C1 segment of cervical spinal cord (tissue), 14 donors: ENCODE measurements at places on chromosomes 4 and X.

DNA sequence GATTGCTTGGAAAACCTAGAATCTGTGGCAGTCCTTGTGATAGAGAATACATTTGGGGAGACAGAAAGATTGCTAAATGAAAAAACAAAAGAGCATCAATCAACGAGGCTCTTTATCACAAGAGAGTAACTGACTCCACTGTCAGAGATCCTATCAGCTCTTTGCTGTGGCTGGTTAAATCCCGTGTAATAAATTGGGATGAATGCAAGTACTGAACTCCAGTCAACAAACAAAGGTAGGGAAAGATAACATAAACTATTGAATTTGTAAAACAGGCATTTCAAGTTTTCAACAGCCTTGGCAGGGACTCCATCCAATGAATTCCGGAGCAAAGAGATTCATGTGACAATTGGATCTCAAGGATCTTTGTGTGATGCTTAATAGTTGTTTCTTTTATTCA lies 21.3 kb downstream of the MMRN1 start:
- no peak for DNase-seq

- DNase-seq, result no peak
Measured at GRCh38 chr4:18980516-18981233, 959.1 kb upstream of the LCORL start.

DNA sequence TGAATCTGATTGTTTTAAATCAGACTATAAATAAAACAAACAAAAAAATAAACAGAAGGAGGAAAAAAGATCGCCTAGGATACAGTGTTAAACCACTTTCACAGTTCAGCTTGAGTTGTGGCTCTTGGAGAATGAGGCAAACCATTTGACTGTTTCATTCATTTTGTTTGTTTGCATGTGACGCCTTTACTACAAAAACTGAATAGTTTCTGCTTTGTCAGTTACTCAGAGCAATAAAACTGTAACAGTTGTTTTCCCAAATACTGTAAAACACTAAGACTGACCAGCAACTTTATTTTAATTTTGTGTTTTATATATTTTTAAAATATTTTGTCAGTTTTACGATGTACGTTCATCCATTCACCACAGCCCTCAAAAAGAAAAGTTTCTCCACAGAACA lies 214.5 kb downstream of the FBXW7 start:
- DNase-seq, result no peak

- DNase-seq, result no peak
Measured at GRCh38 chr4:106766519-106766918, 269.6 kb downstream of the DKK2 start.

DNA sequence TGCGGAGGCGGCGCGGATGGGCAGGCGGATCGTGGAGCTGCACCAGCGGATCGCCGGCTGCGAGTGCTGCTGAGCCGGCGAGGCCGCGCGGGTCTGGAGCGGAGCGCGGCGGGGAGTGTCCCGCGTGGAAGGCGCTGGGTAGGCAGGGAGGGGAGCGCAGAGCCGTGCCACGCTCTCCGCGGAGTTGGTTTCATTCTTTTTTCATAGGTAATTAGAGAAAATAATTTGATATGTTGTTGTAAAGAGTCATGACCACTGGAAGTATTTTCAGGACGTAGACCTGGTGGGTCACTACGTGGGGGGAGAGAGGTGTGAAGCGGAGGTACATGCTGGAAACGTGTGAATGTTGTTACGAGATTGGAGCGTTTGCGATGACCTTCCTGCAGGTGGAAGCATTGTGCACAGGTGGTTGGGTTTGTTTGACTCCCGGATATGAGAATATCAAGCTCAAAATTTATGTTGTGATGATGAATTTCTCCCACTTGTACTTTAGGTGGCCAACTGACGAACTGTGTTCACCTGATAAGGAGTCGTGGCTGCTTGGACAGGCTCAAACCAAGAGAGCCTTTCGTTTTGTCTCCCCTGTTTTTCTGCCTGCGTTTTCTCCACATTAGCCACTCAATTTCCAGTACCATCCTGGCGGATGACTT lies 19.1 kb upstream of the S100P start:
- DNase-seq, result no peak

DNA sequence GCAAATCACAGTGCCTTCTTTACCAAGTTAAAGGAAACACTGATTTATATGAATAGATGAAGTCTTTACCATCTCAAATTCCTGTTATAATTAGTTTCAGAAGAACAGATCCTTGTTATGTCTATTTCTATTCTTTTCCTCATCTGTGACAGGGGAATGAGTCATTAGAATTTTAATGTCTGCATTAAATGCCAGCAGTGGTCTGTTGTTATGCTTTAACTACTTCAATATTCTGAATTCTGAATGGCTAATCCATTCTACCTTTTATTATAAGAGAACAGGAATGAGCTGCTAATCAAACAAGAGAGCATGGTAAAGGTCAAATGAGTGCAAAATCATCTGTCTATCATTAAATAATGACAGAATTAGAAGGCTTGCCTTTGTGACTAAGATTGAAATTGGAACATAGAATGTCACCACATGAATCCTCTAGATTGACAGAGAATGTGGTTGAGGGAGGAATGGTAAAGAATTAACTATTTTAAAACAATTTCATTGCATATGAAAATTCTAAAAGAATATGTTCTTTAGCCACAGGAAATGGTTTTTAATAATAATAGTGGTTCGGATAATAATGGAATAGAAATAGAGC lies 935.5 kb downstream of the ADGRL3 start:
- no peak for DNase-seq

DNA sequence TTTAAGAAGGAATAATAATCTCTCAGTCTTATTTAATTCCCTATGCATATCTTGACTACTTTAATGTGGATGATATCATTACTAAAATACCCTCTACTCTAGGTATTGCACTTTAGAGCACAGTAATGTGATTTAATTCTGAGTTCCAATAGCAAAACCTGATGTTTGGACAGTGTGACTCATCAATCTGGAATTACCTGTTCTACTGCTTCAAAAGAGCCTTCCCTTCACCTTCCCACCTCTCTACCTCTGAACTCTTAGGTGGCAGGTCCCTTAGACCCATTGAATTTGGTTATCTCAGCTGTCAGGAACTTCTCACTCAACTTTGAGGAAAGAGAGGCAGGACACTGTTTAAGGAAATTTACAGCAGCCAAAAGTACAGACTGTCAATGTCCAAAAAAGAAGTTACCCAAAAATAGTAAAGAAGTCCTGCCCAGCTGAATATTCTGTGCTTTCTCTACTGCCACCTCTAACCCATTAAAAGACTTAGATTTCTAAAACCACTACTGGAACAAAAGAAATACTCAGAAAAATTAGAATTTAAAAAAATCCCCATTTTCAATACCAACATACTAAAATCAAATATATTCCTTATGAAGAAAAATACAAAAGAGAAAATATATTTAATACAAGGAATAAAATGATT lies 123.1 kb upstream of the GPM6A start:
- no peak for DNase-seq

DNA sequence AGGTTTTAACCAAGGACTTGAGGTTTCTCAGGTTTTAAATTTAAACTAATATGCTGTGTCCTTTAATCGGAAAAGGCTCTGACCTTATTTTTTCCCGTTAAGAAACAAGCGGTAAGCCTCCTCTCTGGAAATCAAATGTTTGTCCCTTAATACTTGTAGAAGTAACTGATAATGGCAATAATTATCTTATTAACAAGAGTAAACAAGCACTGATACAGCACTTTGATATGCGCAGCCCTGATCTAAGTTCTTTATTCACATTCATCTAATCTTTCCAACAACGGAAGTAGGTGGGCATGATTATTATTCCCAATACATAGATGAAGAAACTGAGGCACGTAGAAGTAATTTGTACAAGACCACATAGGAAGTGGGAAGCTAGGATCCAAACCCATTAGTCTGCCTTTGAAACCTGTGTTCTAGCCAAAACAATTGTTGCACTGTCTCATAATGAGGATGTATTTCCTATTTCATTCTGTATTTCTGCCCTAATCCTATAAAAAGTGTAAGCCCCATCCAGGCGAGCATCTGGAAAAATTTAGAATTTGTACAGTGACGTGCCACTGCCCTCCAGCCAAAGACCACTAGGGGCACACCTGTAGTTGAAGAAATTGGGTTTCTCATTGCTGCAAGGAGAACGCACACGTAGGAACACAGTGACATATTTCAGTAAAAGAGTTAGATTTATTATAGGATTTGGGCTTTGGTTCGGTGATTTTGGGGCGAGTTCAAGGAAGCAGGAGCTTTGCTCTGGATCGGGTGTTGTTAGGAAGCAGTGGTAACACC lies 606 bp downstream of the CXorf58 start:
- no peak for DNase-seq

DNA sequence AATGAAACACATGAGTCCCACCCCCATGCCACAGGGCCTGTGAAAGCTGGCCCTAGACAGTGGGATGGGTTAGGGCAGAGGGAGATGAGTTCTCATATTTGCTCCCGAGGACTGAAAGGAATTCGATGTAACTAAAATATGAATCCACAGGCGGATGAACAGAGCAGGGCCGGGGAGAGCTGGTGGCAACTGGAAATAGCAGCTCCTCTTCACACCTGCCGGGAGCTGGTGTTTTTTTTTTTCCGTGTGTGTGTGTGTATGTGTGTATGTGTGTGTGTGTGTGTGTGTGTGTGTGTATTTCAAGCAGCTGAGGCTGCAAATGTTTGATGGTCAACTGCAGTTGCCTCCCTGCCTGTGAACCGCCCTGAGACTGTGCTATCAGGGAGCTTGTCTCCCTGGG lies 115.1 kb upstream of the PSAPL1 start:
- no peak for DNase-seq

GRCh38 chrX:69844636-69845035 lies 205.1 kb downstream of the AWAT2 start:
- no peak for DNase-seq

DNA sequence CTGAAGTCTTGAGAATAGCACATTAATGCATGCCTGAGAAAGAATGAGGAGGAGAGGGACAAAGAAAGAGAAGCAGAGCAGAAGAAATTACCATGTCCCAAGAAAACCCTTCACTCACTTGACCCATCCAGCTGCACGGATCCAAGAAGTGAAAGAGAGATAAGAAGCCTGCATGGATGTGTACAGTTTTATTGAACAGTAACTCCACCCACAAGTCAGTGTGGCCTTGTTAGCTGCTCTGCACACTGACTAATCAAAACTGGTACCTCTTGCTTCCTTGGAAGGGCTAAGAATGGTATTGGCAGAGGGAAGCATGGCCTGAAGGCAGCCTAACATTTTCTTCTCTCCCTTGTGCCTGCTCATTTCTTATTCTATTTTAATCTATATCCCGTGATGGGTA lies 163.9 kb downstream of the SLC7A11 start:
- no peak for DNase-seq

DNA sequence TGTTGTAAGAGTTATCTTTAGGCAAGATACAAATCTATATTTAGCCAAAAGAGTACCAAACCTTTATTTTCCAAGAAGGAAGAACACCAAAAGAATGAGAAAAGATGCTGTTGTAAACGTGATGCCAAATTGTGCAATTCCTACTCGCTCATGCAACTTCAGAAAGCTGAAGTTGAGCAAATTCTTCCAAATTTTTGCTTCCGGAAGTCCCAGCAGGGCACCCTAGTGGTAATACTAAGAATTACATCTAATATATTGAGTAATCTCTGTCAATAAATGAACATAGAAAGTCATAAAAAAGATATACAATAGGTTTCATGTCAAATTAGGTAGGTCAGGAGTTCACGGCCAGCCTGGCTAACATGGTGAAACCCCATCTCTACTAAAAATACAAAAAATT lies 36.0 kb upstream of the SMARCAD1 start:
- DNase-seq, result no peak

DNA sequence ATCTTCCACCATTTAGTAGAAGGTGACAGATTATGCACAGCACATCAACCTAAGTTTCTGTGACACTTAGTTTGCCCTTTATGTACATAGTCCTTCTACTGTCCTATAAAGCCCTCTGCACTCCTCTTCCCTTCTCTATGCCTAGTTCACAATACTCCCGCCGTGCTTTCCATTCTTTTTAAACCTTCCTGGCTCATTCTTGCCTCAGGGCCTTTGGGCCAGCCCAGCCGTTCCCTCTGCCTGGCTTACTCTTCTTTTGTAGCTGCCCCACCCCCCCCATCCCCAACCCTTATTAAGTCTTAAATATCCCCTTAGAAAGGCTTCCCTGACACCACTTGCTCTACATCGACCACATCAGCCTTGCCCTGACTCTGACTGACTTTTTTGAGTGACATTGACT lies 33.0 kb downstream of the SGMS2 start:
- no peak for DNase-seq

GRCh38 chr4:820230-821172 lies 5.4 kb downstream of the CPLX1 start:
- DNase-seq, result no peak

DNA sequence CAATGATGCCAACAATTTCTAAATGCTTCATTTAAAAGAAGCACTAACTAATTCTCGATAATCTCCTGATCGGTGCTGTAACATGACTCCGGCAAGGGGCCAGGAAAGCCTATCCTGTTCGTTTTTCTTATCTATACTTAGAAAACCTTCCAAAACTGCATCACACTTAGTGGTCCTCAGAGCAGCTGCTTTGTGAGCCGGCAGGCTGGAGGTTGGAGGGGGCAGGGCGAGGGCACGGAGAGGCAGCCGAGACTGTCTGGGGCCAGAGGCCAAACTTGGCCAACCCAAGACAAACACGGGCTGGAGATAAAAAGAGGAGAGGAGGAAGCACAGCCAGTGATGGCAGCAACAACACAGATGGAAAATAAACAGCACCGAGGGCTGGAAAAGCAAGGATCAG lies 455.7 kb downstream of the BCOR start:
- no peak for DNase-seq

GRCh38 chr4:162684371-162684700 lies 482.4 kb downstream of the NAF1 start:
- no peak for DNase-seq

DNA sequence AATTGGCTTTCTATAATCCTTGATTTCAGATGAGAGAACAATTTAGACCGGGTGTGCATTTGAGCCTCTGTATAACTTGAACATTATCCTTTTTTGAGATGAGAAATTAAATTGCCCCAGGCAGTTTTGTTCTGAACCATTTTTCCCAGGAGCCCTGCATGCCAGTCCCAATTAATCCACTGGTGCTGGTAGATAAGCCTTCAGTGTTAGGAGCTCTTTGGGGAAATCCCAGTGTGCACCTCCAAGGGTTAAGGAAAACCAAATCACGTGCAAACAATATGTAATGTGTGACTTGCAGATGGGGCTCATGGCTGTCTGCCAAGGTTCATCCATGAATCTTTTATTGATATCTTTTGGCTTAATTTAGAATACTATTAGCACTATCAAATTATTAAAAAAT lies 43.2 kb downstream of the KIT start:
- DNase-seq, result no peak

- no peak for DNase-seq
Measured at GRCh38 chr4:67632492-67632891, 68.5 kb downstream of the UBA6 start.
